ENCODE measurements at places on chromosomes 5 and 9.
A peak's percentile ranks its signal among the peaks of the same experiment; 100 is the strongest.

DNA sequence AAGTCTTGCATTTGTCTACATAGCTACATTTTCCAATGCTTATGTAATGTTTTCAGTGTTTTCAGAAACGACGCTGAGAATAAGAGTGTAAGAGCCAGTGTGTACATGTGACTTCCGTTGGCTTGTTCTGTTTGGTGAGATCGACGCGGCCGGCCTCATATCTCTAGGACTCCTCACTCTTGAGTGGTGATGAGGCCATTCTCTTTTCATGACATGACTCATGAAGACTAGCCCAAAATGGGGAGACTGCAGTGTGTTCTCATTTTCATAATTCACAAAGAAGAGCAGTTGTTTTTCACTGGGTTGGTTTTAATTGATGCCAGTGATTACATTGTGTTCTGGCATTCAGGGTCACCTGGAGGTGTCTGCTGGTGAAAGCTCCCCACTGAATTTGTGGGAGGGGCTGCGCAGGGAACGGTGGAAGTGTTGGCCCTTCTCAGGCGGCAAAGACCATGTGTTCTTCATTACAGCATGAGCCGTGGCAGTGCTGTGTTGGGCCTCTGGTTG, 131.5 kb upstream of the OTULINL start:
- no peak for DNase-seq

- DNase-seq = peak; percentile 32
Measured at GRCh38 chr5:73282923-73283322, 109.9 kb downstream of the TMEM174 start.

- DNase-seq = no peak
Measured at GRCh38 chr5:73939557-73939956, 313.6 kb downstream of the ARHGEF28 start.

DNA sequence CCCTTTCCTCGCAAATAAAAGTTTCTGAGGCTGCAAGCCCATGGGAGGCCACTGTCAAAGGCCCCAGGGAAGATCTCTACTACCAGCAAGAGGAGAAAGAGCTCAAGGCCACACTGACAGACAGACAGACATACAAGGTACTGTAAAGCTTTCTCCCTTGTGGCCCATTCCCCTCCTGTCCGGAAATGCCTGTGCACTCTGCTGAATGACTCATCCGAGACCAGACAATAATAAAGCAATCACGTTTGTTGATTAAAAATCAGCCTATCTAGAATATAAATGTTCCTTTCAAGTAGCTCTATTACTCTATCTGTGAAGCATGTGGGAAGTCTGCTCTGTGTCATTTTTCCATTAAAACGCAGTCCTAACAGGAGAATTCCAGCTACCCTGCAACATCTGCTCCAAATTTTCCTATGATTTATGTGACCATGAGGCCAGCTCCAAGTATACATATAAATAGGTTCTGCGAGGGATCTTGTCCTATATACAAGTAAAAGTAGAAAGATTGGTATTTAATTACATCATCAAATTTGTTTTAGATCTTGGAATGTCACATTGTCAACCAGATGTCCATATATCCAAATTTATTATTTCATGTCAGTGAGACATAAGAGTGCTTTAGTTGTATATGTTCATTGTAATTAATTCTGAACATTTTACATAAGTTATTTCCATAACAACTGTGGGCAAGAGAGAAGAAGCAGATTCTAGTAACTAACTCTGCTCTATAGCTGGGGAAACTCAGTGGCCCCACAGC, 34.7 kb upstream of the TGFBI start:
- DNase-seq = no peak

- no peak for DNase-seq
Measured at GRCh38 chr5:160930406-160930805, 78.4 kb upstream of the ATP10B start.

DNA sequence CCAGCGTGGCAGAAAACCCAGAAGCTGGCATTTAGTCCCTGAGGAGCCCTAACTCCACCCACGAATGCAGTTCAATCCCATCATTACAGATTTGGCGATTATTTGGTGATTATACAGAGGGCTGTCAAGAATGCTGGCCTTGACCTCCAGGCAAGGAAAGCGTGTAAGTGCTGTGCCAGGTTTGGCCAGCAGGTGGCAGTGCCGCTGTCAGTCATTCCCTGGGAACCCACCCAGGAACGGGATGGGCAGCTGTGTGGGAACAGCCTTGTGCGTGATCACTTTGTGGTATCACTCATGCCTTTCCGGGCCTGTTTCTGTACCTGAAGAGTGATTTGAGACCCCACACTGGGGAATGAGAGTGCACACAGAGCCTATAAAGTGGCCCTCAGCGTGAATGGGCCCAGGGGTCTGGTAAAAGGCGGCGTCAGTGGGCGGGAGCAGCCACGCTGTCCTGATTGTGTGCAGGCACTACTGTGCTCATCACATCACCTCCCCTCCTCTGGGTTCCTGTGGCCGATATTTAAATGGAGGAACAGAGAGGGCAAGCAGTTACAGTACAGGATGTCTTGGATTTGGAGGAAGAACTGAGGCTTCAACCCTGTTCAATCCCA, 215.6 kb downstream of the ROR2 start:
- peak; percentile 30 for DNase-seq

- no peak for DNase-seq
Measured at GRCh38 chr5:171672556-171672955, 113.1 kb upstream of the SMIM23 start.

GRCh38 chr5:168420461-168420860, 65.8 kb upstream of the RARS1 start:
- DNase-seq = no peak

DNA sequence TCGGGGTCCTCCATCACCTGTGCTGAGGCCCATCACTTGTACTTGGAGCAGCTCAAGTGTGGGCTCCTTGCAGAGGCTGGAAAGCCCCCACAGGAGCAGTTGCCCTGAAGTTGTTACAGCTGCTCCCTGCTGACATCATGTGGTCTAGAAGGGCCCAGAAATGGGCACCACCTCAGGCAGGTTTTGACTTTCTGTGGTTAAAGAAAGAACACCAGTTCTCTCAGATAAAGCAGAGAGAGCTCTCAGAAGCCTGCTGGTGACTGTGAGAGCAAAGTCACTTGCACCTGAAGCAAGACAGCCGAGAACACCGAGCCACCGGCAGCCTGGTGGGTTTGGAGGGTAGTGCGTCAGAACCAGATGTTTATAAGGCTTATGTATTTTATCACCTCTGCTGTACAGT, 70.4 kb downstream of the MVB12B start:
- no peak for DNase-seq

DNA sequence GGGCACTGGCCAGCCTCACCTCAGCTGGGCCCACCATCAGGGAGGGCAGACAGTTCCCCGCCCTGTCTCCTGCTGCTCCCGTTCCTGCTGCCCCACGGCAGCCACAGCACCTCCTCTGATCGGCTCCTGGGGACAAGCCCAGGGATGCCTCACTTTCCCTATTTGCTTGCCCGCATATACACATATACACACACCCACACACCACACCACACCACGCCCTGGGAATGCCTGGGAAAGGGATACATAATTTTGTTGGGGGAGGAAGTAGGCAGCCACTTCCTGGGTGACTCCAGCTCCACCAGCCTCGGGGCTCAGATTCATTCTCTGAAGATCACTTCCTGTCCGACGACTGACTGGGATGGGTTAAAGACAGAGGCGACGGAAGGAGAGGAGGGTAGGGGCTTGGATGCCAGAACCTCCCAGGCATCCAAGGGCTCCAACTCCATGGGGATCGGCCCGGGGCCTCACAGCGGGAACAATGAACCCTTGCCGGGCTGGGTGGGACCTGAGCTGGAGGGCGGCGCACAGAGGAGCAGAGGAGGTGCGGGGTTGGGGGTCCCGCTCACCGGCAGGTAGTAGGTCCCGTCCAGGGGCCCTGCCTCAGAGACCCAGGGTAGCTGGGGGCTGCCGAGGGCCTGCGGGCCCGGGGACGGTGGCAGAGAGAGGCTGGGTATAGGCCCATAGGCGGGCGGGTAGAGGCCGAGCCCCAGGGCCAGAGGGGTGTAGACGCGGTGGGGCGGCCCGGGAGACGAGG, 2.0 kb upstream of the MZB1 start:
- DNase-seq = no peak
